ENCODE measurements at places on chromosomes 16 and 17. TPM values are rescaled to one million over a fixed set of nuclear protein-coding genes. Genes with fewer than 3 reads are reported as not detected.
A peak's percentile ranks its signal among the peaks of the same experiment; 100 is the strongest.

Gene SEZ6L2
- 4.7 TPM for total RNA-seq

DNA sequence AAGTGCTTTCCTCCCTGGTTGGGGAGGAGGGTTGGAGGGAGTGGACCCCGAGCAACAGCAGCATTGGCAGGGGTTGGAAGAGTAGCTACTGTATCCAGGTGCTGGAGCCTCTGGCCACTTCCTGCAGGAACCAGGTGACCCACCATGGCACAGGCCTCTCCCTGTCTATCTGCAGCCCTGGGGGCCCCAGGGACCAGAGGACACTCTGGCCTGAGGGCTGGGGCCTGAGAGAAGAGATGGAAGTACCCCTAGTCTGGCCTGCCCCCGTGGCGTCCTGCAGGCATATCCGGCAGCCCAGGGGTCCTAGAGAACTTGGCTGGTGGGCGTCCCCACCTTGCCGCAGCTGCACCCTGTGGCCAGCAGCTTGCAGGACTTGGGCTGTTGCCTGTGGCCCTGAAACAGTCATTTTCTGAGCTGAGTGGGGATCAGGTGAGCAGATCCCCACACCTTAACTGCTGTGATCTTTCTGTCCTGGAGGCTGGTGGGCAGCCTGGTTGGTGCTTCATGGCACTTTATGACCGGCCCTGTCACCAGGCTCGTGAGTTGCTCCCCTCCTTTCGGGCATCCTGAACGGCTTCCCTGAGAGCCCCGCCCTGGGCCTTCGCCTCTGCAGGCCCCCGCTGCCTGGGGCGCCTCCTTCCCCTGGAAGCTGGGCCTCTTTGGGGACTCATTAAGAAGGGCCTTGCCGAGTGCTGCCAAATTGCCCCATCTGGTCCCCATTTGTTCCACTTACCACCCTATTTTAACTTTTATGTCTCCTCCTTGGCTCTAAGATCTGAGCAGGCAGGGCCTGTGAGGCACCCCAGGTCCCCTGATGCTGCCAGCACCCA, 298.6 kb downstream of the SEC14L1 start:
- DNase-seq: no peak

Gene ODAD4
- total RNA-seq: 0.43 TPM

GRCh38 chr16:84348386-84348888, 19.9 kb upstream of the ATP2C2 start:
- no peak for DNase-seq

DNA sequence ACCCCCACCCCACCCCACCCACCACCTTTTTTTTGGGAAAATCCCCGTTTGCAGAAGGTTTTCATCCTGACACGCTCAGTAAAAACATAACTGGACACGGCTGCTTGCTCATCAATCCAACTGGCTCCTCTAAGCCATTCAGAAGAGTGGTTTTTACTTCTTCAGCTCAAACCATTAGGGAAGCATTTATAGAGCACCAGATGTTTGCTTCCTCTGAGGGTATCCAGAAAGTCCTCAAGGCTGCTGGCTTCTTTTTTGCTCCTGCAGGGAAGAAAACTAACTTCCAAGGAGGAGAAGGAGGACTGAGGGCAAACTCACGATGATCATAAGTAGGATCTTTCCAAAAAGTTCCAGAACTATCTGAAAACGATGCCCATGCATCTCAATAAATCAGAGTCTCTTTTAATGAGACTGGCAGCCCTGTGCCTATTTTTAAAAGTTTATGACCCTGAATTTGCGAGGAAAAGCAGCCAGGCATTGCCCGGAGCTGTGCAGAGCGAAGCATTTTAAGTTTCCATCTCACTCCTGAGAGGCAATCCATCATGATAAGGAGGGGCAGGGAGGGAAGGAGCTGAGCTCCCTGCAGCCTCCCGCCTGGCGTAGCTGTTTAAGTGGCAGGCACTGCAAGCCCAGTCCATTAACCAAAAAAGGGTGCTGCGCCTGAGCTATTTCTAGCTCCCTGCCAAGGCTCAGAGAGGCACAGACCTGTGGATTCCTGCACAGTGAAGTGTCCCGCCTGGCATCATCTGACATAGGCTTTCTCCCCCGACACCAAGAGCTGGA, 146.3 kb upstream of the FOXF1 start:
- DNase-seq: peak; percentile 58

- no peak for DNase-seq
Measured at GRCh38 chr17:64638552-64639203, 23.4 kb downstream of the SMURF2 start.

GRCh38 chr17:34816848-34817247, 144.4 kb downstream of the CCT6B start:
- DNase-seq: no peak

- DNase-seq: no peak
Measured at GRCh38 chr16:19088341-19088916, 21.0 kb downstream of the COQ7 start.

DNA sequence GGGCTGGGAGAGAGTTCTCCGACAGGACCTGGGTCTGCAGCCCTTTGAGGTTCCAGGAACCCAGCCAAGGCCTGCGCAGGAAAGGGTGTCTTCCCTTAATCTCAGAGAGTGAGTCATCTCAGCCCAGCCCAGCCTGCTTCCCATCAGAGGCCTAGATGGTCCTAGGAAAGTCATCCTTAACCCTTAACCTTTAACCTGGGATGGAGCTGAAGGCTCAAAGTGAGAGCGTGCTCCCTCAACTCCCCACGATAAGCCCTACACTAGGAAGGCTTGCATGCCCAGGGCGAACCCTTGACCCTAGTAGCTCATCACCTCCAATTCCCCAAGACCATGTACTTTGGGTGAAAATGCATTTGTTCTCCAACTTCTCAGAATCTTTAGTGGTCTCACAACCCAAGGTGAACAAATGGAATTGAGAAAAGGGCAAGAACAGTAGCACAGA, 4.8 kb upstream of the ATXN7L3 start:
- peak; percentile 87 for DNase-seq

Gene BAHCC1
- total RNA-seq: 6.5 TPM

- no peak for DNase-seq
Measured at GRCh38 chr17:56727876-56728617, 105.7 kb downstream of the C17orf67 start.

Gene SNX20
- not detected for total RNA-seq

DNA sequence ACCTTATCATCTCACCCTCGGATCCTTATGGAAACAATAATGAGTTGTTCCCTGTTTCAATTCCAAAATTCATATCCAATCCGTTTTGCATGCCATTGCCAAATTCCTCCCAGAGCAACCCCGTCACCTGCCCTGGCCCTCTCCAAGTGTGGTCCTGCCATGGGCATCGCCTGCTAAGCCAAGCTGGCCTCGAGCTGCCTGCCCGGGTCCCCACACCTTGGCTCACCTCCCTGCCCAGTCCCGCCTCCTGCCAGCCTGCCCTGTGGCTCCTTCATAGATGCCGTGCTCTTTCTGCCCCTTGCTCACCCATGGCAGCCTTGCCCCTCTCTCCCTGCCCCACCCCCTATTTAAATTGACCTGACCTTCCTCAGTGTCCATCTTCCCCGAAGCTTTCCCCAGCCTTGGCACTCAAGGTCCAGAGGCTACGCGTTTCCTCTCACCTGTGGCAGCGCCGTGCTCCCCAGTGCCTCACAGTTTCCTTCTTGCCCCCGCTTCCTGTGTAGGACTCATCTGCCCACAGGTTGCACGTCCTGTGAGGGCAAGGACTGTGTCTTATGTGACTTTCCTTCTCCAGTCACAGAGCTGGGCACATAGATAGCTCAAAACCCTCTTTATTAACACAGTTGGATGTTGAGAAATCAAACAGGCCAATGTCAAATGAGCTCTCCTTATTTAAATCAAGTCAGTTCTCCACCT, 12.7 kb downstream of the MAPT start:
- no peak for DNase-seq

- no peak for DNase-seq
Measured at GRCh38 chr17:19379361-19380065, 1.2 kb downstream of the MAPK7 start.

Gene YPEL3
- total RNA-seq: 14.5 TPM
